ENCODE measurements at places on chromosomes 12 and 14.
A peak's percentile ranks its signal among the peaks of the same experiment; 100 is the strongest.

- DNase-seq = no peak
These were observed 221.7 kb upstream of the NOS1 start for GRCh38 chr12:117583092-117583491.

DNA sequence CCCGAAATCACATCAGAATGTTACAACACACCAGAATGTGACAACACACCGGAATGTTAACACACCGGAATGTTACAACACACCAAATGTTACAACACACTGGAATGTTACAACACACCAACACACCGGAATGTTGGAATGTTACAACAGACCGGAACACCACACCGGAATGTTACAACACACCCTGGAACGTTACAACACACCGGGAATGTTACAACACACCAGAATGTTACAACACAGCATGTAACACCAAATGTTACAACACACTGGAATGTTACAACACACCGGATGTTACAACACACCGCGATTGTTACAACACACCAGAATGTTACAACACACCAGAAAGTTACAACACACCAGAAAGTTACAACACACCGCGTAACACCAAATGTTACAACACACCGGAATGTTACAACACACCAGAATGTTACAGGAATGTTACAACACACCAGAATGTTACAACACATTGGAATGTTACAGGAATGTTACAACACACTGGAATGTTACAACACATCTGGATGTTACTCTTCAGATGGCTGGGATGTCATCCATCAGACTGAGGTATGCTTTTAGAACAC lies 21.1 kb downstream of the CHFR start:
- DNase-seq = peak; percentile 23

GRCh38 chr14:77181603-77182437 lies at the start of gene TMEM63C:
TSS of gene TMEM63C (plus strand) at chr14:77181798. CDS start at chr14:77218814, 37,016 bp downstream.
- no peak for DNase-seq

GRCh38 chr14:61673305-61673704 lies 22.0 kb upstream of the HIF1A start:
- no peak for DNase-seq

- no peak for DNase-seq
These were observed 55.5 kb downstream of the CHGA start for GRCh38 chr14:92978229-92979021.

DNA sequence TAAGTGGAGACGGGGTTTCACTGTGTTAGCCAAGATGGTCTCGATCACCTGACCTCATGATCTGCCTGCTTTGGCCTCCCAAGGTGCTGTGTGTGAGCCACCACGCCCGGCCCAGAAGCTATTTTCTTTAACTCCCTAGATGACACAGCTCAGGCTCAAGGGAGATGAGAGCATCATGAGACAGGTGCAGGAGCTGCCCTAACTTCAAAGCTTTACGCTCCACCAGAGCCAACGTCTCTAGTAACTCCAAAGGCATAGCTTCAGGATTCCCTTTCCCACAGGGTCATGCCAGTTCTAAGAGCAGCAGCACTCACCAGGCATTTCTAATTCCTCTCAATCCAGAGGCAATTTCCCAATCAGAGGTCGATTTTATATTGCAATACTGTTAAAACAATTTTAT lies 21.0 kb downstream of the NDUFA12 start:
- DNase-seq = no peak

GRCh38 chr12:108620236-108620879 lies 13.3 kb downstream of the SELPLG start:
- peak; percentile 82 for DNase-seq

- no peak for DNase-seq
These were observed 6.8 kb downstream of the KRT74 start for GRCh38 chr12:52566847-52567291.

DNA sequence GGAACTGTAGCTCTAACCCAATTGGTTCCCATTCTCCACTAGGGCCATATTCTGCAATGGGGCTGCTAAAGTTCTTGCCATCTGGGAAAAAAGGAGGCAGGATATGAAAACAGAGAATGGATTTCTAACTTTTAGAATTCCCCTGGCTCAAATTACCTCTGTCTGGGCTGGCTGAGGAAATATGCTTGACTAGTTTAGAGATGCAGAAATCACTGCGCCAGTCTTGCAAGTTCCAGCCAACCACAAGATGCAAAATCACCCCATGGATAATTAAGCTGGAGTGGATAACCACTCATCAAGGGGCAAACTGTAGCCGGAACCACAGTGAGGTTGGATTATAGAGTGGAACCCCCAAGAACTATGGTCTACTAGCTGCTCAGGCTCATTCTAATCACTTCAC lies 126.3 kb downstream of the RALGAPA1 start:
- DNase-seq = no peak

DNA sequence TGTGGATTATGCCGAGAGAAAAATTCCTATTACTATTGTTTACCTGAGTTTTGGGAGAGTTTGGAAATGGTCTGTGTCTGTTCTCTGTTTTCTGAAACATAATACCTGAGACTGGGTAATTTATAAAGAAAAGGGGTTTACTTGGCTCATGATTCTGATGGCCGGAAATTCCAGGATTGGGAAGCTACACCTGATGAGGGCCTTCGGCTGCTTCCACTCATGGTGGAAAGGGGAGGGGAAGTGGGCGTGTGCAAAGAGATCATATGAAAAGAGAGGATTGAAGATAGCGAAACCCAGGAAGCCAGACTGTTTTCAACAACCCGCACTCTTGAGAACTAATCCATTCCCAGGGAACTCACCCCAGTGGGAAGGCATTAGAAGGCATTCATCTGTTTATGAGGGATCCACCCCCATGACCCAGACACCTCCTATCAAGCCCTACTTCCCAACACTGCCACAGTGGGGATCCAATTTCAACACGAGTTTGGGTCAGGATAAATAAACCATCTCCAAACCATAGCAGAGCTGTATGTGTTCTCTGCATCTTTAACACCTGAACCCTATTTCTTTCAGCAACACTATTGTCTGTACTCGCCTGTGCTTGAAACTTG lies 51.1 kb downstream of the APAF1 start:
- DNase-seq = no peak

DNA sequence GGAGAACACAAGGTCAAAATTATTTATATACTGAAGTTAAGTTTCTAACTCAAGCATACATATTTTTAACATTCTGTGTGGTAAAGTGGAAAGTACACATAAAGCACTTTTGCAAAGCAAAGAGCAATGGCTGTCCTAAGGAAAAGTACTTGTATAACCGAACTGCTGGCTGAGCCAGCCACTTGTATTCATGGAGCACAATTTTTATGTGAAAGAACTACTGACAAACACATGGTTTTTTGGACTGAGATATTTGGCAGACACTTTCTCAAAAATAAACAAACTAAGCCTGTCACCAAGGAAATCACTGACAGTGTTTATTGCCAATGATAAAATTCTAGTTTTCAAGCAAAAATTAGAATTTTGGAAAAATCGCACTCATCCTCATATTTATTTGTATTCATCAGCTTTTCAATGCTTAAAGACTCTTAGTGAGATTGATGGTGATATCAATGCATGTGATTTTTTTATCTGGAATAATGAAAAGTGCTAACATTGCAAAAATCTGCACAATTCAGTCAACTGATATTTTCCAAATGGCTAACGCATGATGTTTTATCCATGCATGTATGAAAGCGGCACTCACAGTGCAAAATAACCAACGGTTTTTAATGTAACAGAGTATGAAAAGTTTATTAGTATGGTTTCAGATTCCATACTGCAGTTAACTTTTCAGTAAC lies 125.3 kb downstream of the IPO8 start:
- DNase-seq = no peak

- peak; percentile 80 for DNase-seq
These were observed 53.2 kb upstream of the HIF1A start for GRCh38 chr14:61641914-61642613.

DNA sequence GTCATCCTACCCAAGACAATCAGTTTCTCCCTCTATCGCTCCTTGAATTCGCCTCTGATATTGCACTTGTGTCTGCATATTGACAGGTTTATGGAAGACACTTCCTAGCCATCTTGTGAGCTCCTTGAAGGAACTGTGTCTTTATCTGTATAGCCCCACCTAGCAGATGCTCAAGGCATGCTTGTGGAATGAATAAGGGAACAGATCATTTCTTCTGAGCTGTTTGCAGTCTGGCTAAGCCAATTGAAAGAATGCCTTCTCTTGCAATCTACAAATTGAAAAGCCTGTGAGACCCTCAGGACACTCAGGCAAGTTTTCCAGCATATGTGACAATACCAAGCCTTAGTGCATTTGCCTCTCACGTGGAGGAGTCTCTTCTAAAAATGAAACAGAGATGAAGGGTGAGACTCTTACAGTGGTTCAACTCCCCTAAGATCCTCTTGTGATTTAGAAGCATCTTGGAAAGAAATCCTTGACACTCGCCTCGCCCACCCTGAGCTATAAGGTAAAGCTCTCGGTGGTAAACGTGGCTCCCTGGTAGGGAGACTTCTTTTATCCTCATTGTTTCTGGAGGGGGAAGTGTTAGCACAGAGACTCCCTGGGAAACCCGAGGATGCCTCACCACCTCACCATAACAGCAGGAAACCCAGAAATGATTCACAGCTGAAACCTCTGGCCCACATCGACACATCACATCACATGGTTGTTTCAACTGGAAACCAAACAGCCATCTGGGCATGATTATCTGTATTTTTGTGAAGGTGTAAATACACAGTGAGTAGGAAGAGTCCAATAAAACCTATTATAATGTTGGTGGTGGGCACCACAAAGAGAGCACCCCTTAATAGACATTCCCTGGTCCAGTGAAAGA lies 112.3 kb upstream of the BCL2L14 start:
- DNase-seq = peak; percentile 65

DNA sequence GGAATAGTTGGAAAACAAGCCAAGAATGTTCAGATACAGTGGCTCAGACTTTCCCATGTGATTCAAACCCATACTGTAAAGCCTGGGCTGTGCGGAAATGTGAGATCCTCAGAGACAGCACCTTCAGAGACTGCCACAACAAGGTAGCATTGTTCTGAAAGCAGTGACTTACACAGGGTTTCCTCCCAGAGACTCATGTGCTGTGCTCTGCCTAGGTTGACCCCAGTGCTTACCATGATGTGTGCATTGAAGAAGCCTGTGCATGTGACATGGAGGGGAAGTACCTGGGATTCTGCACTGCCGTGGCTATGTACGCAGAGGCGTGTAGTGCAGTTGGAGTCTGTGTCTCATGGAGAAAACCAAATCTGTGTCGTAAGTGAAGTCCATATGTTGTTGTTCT lies 219.4 kb downstream of the LRRK2 start:
- DNase-seq = no peak

- DNase-seq = no peak
These were observed 885.8 kb downstream of the FSCB start for GRCh38 chr14:43621282-43621681.

DNA sequence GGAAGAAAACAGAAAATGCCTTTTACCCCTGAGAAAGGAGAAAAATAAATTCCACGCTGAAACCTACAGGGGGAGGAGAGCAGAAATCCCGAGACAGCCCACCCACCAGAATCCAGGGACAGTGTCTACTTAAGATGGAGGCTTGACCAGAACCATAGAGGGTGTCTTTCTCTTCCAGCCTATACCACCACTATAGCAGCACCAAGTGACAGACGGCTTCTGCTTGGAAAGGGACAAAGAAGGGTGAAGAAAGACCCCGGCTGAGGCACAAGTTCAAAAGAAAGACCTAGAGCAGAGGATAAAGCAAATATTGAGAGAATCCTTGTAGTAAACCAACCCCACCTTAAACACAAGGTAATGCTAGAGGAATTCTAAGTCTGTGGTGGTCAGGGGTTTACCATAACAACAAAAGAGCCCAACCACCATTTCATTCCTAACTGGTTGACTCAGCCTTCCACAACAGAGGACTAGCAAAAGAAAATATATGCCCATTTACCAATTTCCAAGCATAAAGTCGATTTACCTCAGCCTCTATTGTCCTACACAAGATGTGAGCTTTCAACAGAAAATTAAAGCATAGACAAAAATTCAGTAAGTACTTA lies 105.3 kb upstream of the FOXG1 start:
- DNase-seq = peak; percentile 58

DNA sequence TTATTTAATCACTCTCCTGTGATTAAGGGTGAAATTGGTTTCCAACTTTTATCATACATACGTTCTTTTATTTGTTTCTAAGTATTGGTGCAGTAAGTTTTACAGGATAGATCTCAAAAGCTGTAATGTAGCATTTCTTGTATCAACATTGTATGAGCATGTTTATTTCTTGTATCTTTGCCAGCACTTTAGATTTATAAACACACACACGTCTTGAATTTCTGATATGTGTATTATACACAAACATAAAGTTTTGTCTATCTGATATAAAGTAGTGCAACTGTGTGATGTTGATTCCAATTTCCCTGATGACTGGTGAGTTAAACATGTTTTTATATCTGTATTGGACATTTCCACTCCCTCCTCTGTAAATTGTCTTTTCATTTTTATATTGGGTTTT lies 134.7 kb downstream of the NOVA1 start:
- DNase-seq = no peak

GRCh38 chr12:98373025-98373554 lies 142.3 kb upstream of the TMPO start:
- peak; percentile 3 for DNase-seq

DNA sequence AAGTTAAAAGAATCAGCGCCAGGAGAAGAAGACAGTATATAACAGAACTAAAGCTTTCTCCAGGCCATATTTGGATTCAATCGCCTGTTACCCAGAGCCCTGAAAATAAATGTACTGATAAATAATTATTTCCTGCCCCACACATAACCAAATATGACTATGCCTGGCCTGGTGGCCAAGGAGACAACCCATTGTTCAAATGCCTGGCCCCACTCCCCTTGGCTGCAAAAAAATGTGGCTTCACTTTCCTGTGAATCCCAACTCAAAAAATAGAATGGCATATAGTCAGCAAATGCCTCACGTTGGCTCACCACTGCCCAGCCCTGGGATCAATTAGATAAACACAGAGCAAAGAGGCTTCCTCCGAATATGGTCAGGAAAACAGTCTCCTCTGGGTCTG lies 472.1 kb downstream of the BCL11B start:
- DNase-seq = no peak

- DNase-seq = no peak
These were observed 1.2 kb upstream of the AMIGO2 start for GRCh38 chr12:47080725-47081502.

DNA sequence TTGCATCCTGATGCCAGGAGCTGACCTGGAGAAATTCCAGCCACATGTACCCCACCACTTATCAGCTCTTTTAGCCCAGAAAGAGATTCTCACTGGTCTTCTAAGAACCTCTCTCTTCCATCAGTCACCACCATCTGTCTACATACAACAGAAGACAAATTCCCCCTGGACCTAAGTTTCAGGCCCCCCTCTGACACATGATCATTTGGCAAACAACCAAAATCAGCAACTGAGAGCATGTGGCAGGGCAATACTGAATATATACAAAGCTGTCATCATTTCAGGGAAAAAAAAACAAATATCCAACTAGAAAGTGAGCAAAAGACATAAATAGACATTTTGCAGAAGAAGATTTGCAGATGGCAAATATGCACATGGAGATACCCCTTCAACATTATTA lies 180.2 kb downstream of the FOXN3 start:
- no peak for DNase-seq

- peak; percentile 76 for DNase-seq
These were observed 123.7 kb upstream of the DHRS4 start for GRCh38 chr14:23829736-23830471.

Measured in fibroblast of the conjunctiva (primary cell).